H7 (cell line): ENCODE measurements at places on chromosomes 1 and 21. TPM values are rescaled to one million over a fixed set of nuclear protein-coding genes. Genes with fewer than 3 reads are reported as not detected.

MYOM3 gene
- total RNA-seq: 0.03 and 0.11 TPM in 2 replicates

ACTN2 gene
- 0.74 and 0.83 TPM in 2 replicates for total RNA-seq

C1orf115 gene
- 4.2 and 5.8 TPM in 2 replicates for total RNA-seq

MATN1 gene
- 0.26 and 0.76 TPM in 2 replicates for total RNA-seq

CD52 gene
- total RNA-seq: 5.1 and 8.3 TPM in 2 replicates

OR6F1 gene
- total RNA-seq: not detected in 2 replicates

PCSK9 gene
- total RNA-seq: 103 and 171 TPM in 2 replicates

AMY1C gene
- not detected in 2 replicates for total RNA-seq
